NCI-H82 (cell line): ENCODE measurements at places on chromosomes 7 and 10.
A peak's percentile ranks its signal among the peaks of the same experiment; 100 is the strongest.

GRCh38 chr10:72328829-72329204 lies 25.9 kb downstream of the DNAJB12 start:
- no peak for DNase-seq

GRCh38 chr7:96728139-96728538 lies 18.5 kb upstream of the SEM1 start:
- no peak for DNase-seq

GRCh38 chr7:115749924-115750323 lies 280.6 kb downstream of the TFEC start:
- no peak for DNase-seq

- DNase-seq = no peak
Observed at GRCh38 chr10:70544431-70545340, 57.9 kb downstream of the PRF1 start.

- DNase-seq = no peak
Observed at GRCh38 chr10:29112827-29113615, 175.8 kb upstream of the LYZL1 start.

GRCh38 chr7:75033826-75034225 lies 39.8 kb downstream of the RCC1L start:
- no peak for DNase-seq

DNA sequence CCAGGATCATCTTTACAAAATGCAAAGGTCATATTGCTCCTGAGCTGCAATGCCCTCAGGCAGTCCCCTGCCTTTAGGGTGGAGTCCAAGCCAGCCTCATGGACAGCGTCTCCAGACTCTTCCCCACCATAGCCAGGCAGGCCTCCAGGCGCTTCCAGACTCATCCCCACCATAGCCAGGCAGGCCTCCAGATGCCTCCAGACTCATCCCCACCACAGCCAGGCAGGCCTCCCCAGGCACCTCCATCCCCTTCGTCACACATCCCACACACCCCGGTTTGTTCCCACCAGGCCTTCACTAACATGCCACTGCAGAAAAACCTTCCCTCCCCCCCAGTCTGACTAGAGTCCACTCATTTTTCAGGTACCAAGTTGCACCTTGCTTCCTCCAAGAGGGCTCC lies 70.1 kb downstream of the PTPRN2 start:
- DNase-seq = no peak

- DNase-seq = no peak
Observed at GRCh38 chr10:61987951-61988379, 86.5 kb downstream of the ARID5B start.

DNA sequence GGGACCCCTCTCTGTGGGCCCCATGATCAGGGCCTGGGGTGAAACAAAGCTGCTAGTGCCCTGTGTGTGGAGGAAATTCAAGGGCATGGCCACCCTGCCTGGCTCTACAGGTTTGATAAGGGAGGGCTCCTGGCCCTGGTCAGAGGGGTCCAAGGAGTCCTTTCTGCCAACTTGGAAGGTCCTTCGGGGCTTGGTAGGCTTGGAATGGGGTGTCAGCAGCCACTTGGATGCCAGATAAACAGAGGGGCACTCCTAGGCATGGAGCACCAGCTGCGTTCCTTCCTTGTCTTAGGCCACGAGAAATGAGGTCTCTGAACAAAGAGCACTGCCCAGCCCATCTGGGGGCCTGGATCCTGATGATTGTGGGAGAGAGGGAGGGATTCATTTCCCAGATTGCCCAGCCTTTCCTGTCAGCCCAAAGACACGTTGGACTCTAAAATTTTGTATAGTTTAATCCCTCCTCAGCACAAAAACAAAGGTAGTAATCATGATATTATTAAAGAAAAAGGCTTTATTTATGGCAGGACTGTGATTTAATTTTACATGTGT lies 5.1 kb downstream of the MTURN start:
- no peak for DNase-seq

GRCh38 chr10:102102421-102102820 lies 17.7 kb downstream of the LDB1 start:
- no peak for DNase-seq

DNA sequence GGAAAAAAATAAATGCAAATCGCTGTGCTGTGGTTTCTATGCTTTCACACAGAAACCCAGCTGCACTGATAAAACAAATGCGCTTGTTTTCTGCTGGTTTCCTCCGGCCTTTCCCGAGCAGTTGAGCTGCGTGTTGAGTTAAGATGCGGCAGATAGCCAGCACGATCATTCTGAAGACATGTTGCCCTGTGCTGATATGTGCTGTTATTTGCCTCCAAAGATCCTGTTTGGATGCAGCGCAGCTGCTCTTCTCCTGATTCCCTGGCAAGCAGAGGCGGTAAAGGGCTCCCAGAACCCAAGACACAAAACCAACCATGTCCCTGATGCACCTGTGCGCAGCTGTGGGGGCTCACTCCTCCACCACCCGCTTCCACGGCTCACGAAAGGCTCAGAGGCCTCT lies 225.4 kb downstream of the PAXIP1 start:
- DNase-seq = no peak

DNA sequence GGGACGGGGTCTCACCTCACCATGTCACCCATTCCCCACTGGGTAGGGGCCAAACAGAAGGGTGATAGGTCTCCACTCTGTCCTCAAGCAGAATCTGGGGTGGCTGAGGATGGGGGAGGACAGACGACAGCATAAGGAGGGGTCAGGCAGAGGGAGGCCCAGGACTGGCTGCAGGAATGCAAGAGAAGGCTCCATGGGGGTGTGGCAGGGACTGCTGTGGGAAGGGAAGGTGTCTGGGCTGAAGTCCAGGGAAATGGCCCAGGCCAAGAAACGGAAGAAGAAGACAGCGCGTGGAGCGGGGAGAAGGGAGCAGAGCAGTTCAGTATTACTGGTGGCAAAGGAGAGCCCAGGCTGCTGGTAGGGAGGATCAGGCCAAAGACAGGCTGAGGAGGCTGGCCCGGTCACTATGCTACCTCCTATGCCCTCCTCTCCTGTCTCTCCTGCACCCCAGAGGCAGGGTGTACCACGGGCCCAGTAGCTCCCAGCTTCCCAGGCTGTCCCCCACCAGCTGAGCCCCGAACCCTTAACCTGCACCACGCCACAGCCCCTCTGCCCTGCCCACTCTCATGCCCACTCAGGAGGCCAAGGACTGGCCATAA lies 60.9 kb downstream of the GRB10 start:
- DNase-seq = no peak

GRCh38 chr10:28263136-28263857 lies 39.6 kb downstream of the MPP7 start:
- no peak for DNase-seq

DNA sequence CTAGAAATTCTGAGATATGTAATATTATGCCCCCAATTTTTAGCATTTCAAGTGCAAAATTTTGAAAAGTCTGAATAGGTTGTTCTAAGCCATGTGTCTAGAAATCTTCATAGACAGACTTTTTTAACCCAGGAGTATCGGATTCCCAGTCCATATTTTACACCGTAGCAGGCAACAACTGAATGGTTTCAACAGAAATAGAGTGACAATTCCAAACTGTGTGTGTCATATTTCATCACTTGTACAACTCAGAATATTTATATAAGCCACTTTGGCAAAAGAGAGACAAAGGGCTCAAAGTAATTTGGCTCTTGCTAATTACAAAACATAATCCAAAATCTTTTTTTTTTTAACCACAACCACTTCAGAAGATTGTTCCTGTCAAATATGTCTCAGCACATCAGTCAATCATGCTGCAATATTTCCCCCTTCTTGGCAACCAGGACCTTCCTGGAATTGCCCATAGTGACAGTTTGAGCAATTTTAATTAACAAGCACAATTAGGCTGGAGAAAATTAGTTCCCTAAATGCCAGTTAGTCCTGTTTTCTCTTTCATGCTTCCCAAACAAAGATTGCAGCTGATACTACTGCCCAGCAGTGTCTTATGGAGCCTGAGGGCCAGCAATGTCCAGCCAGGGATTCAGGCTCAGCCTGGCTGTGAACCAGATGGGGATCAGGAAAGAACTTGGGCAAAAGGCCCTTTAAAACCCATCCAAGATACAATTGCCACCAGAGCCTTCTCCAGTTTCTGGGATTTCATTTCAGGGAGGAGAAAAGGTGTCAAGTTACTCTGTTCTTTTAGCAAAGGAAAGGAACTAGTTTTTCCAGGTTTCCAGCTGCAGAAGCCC lies 533.3 kb upstream of the GHITM start:
- DNase-seq = no peak

DNA sequence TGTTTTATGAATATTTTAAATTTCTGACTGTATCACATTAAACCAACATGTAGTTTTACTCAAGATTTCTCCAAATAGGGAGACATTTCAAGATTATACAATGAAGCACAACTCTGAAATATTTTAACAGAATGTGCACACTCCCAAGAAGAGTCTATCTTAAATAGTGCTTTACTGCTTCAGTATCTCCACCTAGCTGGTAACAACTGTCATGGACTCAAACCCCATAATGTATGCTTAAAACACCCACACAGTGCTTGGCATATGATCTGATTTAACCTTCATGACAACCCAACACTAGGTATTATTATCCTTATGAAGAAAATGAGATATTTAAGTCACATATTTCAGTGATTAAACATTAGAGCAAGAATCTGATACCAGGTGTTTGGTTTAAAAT lies 45.9 kb downstream of the ASZ1 start:
- no peak for DNase-seq

DNA sequence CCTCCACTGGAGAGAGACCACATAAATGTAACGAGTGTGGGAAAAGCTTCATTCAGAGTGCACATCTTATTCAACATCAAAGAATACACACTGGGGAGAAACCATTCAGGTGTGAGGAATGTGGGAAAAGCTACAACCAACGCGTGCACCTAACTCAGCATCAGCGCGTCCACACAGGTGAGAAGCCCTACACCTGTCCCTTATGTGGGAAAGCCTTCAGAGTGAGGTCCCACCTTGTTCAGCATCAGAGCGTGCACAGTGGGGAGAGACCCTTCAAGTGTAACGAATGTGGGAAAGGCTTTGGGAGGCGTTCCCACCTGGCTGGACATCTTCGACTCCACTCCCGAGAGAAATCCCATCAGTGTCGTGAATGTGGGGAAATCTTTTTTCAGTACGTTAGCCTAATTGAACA lies 20.6 kb downstream of the FAM200A start:
- no peak for DNase-seq

DNA sequence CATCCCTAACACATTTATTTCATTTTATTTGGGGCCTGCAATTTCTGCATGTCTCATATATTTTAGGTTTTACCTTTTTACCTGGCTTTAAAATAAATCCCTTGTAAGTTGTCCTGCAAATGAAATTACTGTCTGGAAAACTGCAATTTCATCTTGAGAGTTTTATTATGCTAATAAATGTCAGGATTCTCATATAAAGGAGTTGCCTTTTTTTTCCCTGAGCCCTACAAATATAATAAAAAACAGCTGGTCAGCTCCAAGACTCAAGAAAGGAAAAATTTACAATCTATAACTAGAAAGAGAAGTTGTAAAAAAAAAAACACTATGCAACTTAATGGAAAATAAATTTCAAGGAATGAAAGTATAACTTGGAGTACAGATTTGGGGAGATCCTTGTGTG lies 108.7 kb downstream of the SH2D4B start:
- no peak for DNase-seq

DNA sequence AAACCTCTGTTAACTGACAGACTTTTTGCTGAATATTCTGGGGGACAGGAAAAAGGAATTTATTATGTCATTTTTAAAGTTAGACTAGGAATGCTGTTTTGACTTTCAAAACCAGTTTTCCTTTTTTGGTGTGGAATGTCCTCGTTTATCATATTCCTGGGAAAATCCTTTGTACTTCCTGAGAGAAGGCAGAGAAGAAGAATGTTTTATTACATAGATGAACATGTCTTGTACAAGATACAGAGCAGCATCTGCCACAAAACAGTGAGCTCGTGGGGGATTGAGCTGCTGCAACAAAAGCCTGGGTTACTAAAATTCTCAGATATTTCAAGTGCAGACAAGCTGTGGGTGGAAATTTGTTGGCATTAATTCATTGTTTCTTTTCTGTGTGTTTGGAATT lies 20.2 kb downstream of the MCU start:
- DNase-seq = no peak

DNA sequence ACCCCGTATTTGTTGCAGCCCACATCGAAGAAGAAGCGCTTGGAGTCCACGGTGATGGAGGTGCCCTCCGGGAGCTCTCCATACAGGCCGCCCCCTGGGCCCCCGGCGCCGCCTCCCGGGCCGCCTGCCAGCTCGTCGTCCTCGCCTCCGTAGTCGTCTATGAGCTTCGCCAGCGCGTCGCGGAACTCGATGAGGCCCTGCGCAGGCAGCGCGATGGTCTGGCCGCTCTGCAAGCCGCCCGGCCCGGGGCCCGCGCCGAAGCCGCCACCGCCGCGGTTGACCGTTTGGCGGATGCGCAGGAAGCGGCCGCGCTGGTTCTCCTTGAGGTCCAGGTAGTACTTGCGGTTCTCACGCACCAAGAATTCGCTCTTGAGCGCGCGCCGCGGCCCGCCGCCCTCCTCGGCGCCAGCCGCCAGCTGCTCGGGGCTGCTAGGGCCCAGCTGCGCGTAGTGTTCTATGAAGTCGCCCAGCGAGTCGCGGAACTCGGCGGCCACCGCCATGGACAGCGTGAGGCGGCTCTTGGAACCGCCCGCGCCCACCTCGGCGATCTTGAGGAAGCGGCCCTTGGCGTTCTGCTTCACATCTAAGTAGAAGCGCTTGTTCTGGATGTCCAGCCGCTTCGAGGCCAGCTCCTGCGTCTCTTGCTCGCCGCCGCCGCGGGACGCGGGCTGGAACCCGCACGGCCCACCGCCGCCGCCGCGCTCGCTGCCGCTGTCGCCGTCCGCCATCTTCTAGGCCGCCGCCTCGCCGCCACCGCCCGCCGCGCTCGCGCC lies 523 bp downstream of the PURB start:
- DNase-seq = peak; percentile 57

DNA sequence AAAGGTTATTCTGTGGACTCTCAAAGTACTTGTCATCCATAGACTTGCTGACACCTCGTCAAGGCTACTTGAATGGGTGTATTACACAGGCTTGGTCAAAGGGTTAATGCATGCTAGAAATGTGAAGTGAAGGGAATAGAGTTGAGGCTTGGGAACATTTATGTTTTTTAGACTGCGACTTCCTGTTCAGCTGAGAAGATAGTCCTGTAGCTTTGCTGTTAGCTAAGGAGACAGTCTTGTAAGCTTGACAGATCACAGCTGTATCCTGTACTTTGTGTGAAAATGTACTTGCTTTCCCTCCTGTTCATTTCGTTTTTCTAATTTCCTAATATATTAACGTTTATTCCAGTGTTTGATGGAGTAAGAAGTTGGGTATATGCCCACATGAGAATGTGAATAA lies 52.1 kb downstream of the ADD3 start:
- DNase-seq = no peak

DNA sequence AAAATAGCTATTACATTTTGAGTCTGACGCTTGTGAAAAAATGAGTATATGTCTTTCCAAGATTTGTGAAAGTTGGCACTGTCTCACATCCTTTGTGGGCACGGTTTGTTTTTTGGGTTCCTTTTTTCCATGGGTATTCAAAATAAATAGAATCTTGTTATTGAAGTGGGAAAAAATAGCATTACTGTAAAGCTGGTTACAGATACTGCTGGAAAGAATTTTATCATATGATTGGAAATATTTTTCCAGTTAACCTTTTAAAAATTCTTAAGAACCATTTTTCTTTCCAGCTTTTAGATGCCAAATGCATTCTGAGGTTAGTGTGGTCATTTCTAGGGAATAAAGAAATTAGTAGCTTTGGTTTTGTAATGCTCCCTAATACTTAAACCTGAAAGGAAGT lies 11.4 kb downstream of the NET1 start:
- no peak for DNase-seq
